ENCODE measurements at places on chromosomes 3 and 15. TPM values are rescaled to one million over a fixed set of nuclear protein-coding genes. Genes with fewer than 3 reads are reported as not detected.

Gene LYZL4
- total RNA-seq, result not detected

Gene SEC61A1
- total RNA-seq, result 189 TPM

Gene FGD5
- total RNA-seq, result 0.06 TPM

Gene NEK11
- 3.2 TPM for total RNA-seq

Gene ITIH1
- not detected for total RNA-seq

Gene DUOXA2
- 0.13 TPM for total RNA-seq

Gene PP2D1
- not detected for total RNA-seq

Gene LRRIQ4
- 0.13 TPM for total RNA-seq

DNA sequence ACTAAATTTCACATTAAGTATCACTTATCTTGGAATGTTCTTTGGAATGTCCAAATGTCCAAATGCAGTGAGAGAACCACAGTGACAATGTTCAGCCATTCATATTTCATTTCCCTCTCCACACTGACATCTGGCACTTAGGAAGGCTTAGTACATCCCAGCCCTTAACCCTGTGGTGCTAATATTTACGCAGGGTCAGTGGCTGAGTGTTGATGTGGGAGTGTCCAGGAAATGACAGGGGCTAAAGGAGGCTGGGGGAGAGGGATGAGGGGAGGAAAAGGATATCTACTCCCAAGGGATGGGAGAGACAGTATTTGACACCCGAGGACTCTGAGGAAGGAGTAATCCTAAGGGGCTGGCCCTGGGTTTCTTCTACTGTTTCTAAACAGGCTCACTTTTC lies 14.1 kb upstream of the CCR4 start:
- ATAC-seq, result no peak

- no peak for ATAC-seq
Measured at GRCh38 chr3:153704115-153704514, 417.1 kb upstream of the ARHGEF26 start.

- no peak for ATAC-seq
Measured at GRCh38 chr3:171511450-171511849, 51.2 kb upstream of the TNIK start.

GRCh38 chr3:18630295-18630694 lies 205.2 kb upstream of the SATB1 start:
- no peak for ATAC-seq

DNA sequence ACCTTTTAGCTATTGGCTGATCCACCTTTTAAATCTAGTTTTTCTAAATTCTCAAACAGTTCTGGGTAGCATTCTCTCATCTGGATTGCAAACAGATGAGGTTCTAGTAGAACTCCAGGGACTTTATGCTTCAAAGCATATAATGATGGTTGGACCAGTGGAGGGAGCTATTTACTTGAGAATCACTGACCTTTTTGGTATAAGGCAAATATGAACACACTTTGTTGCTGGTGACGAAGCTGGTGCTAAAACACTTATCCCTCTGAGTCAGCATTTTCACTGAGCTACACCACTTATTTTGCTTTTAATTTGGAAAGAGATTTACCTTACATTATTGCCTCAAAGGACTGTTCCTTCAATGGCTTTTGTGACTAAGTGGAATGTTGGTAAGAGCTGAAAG lies 58.6 kb upstream of the SLITRK3 start:
- no peak for ATAC-seq

DNA sequence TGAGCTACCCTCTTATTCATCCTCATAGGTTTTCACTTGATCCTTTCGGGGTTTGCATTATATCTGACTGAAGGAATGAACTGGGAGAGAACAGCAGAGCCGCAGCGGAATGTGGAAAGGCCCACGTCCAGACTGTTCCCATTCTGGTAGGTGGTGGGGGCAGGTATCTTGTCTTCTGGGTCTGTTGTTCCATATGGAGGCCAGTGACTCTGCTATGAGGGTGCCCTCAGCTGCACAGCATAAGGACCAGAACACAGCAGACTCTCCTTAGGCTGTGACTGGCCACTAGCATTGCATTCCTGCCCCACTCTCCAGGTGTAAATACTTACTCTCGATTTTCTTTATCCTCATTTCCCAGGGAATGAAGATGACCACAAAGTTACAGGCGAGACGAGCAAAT lies 12.1 kb downstream of the TMC3 start:
- ATAC-seq, result no peak

- ATAC-seq, result no peak
Measured at GRCh38 chr3:115280506-115280905, 133.4 kb upstream of the ZBTB20 start.

DNA sequence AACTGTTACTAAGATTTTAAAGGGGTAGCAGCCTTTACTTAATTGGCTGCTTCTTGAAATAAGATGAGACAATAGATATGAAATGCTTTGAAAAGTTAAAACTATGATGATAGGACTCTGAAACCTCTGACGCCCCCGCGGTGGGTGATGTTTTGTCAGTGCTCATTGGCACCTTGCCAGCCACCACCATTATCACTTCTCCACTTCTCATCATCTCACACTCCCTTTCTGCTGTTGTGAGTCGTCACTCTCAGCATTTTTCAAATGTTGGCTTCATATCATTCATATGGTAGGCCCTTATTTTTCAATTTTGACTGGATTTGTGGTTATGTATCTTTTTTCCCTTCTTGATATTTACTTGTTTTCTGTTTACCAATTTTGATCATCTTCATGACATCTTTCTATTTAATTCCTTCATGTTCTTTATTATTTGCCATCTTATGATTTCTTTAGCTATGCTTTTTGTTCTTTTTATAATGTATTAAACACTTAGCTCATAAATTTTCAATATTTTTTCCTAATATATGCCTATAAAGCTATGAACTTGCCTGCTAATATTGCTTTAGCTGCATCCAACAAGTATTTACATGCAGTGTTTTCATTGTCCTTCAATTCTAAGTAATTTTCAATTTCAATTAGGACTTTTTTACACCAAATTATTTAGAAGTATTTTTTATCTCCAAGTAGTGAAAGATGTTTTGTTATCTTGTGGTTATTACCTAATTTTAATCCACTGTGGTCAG lies 30.3 kb upstream of the SKOR1 start:
- ATAC-seq, result peak; percentile 92

DNA sequence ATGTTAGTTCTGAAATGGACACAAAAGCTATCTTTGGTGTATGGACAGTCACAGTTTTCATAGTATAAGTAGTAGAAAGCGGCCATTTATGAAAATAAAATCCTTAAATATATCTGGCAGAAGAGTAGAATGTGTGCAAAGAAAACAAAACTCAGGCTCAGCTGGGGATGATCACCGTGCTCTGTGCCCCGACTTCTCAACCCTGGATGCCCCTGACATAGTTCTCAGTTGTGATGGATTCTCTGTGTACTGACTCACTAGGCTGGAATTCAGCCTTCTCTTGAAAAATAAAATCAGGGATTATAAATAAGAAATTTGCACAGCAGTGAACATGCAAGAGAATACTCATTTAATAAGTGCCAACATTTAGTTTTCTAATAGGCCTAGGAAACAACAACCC lies 925.1 kb upstream of the NR2F2 start:
- no peak for ATAC-seq

- ATAC-seq, result peak; percentile 8
Measured at GRCh38 chr3:183161552-183162336, 790 bp downstream of the LAMP3 start.

- peak; percentile 86 for ATAC-seq
Measured at GRCh38 chr3:48268381-48268935, 27.6 kb downstream of the ZNF589 start.

- ATAC-seq, result peak; percentile 70
Measured at GRCh38 chr15:40064231-40064894, 25.4 kb upstream of the SRP14 start.

- ATAC-seq, result no peak
Measured at GRCh38 chr3:106707347-106707746, 669.9 kb upstream of the CCDC54 start.

DNA sequence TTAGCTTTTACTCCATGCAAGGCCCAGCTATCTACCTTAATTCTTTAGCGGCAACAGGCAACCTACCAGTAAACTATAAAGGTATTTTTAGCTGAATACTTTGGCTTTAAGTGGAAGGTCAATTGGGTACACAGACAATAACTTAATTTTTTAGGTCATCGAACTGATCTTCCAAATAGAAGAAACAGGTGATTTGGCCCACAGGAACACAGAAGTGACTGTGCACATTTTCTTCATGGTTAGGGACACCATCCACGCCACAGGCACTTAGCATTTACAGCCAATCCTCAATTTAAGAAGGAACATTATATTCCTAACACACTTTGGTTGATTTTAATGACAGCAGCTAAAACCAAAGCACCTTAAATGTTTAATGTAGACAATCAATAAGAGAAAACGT lies 1.9 kb downstream of the ARPP19 start:
- no peak for ATAC-seq

- no peak for ATAC-seq
Measured at GRCh38 chr3:148839805-148840204, 12.2 kb downstream of the CPB1 start.

GRCh38 chr15:85865070-85865684 lies 70.5 kb upstream of the KLHL25 start:
- ATAC-seq, result no peak

DNA sequence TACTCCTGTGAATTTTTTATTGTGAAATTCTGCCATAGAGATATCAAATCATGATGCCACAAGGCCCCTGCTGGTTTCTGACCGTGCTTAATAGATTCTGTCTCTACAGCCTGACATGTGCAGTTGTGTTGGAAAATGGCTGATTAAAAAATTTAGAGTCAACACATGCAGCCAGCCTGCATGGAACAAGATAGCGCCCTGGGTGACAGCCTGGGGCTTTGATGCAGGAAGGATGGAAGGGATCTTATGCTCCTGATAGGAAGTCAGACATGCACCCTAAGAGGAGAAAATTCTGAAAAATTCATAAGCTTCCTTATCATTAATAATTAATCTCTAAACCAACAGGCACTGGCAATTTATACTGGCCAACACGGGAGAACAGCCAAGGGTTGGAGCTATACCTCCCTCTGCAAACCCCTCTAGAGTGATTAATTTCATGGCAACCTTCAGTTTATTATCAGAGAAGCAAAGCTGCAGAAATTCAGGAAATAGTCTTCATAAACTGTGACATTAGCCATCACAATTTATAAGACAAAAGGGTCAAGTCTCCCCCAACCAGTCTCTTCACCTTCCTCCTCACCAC lies 198.4 kb downstream of the CADPS start:
- ATAC-seq, result no peak

- ATAC-seq, result no peak
Measured at GRCh38 chr15:98395974-98396610, 252.2 kb upstream of the IGF1R start.

DNA sequence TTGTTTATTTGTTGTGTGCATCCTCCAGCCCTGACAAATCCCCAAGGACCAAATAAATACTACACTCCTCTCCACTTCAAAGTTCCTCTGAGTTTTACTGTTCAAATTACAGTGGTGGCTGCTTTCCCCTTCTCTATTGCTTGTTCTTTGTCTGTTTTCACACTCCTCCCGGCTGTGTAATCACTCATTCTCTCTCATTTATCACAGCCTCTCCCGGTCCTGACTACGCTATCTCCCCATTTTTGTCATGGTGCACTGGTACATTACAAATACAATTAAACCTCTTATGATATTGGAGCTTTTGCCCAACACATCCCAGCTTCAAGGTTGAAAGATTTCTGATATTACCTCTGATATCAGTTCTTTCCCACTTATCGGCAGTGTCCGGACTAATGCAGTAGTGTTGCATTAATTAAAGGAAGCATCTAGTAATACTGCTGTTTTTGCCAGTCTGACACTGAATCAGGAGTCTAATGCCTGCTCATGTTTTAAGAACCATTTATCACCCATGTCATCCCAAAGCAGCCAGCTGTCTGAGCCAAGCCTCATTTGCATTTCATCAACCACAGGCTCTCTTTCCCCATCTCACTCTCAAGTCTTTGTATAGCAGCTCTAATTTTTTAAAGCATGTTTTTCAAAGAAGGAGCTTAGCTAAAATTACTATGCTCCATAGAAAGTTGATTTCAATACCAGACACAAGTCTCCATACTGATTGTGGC lies 740.5 kb downstream of the ROBO2 start:
- no peak for ATAC-seq
